Body of pancreas (tissue), 4 donors: ENCODE measurements at places on chromosomes 1 and 21. TPM values are rescaled to one million over a fixed set of nuclear protein-coding genes. Genes with fewer than 3 reads are reported as not detected.

Gene LRRC3
- 0.33 TPM for total RNA-seq

Gene IVL
- not detected for total RNA-seq

GRCh38 chr1:192580351-192580962 lies 4.9 kb downstream of the RGS1 start:
- H3K4me3 ChIP-seq, result no peak overlapping the region
- no peaks in the 10 kb centered on the region for H3K27me3 ChIP-seq
- peak; percentile 61 for DNase-seq
- no peaks in the 10 kb centered on the region for H3K4me1 ChIP-seq
- no peak overlapping the region for H3K27ac ChIP-seq
- H3K36me3 ChIP-seq, result no peaks in the 10 kb centered on the region

GRCh38 chr21:26050857-26051256 lies 119.7 kb downstream of the APP start:
- DNase-seq, result no peak
- H3K36me3 ChIP-seq, result peaks cover 3% of the 10 kb centered on the region
- H3K27me3 ChIP-seq, result no peaks in the 10 kb centered on the region
- no peak overlapping the region for H3K27ac ChIP-seq
- peaks cover 23% of the 10 kb centered on the region for H3K4me1 ChIP-seq
- H3K4me3 ChIP-seq, result no peak overlapping the region

- no peaks in the 10 kb centered on the region for H3K36me3 ChIP-seq
- no peak for DNase-seq
- no peaks in the 10 kb centered on the region for H3K27me3 ChIP-seq
- H3K4me3 ChIP-seq, result no peak overlapping the region
- no peak overlapping the region for H3K27ac ChIP-seq
These were observed 23.3 kb downstream of the NGF start for GRCh38 chr1:115314765-115315164.

Gene COL9A2
- total RNA-seq, result 2.3 TPM

DNA sequence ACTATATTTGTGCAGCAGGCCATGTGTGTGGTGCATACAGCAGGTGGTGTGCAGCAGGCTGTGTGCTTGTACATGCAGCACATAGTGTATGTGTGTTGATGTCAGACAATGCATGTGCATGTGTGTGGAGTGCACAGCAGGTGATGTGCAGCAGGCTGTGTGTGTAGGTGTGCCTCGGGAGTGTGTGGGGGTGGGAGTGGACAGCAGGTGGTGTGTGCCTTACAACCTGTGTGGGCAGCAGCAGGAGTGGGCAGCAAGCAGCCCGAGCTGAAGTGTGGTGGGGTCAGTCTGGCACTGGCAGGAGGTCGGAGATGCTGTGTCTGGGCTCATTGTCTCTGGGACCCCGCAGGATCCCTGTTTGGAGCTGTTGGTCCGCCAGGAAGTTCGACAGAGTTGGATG lies 29.6 kb downstream of the PTPRF start:
- no peaks in the 10 kb centered on the region for H3K27me3 ChIP-seq
- H3K4me1 ChIP-seq, result peaks cover 35% of the 10 kb centered on the region
- no peak overlapping the region for H3K27ac ChIP-seq

Gene TOR1AIP1
- total RNA-seq, result 29.1 TPM

GRCh38 chr1:185487026-185487425 lies 170.0 kb upstream of the IVNS1ABP start:
- H3K27ac ChIP-seq, result no peak overlapping the region
- no peaks in the 10 kb centered on the region for H3K36me3 ChIP-seq
- peaks cover 18% of the 10 kb centered on the region for H3K4me1 ChIP-seq
- DNase-seq, result no peak
- no peaks in the 10 kb centered on the region for H3K27me3 ChIP-seq

GRCh38 chr1:217026531-217026930 lies 303.3 kb upstream of the ESRRG start:
- H3K36me3 ChIP-seq, result no peaks in the 10 kb centered on the region
- peaks cover 47% of the 10 kb centered on the region for H3K4me1 ChIP-seq
- no peak overlapping the region for H3K4me3 ChIP-seq
- peak; percentile 12 for DNase-seq
- H3K27me3 ChIP-seq, result no peaks in the 10 kb centered on the region

DNA sequence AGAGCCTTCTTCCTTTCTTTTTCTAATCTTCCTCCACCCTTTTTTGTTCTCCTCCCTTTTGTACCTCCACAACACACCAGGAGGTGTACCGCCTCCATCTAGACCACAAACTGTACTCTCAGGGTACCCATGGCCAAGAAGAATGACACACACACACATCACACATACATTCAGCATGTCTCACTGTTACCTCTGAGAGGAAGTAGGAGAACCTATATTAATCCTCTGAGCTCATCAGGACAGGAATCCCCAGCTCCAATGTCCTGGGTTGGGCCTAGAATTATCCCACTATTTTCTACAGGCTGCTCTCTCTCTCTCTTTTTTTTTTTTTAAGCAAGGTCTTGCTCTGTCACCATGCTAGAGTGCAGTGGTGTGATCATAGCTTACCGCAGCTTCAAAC lies 36.7 kb downstream of the ATP2B4 start:
- H3K27me3 ChIP-seq, result no peaks in the 10 kb centered on the region
- H3K4me3 ChIP-seq, result no peak overlapping the region
- no peaks in the 10 kb centered on the region for H3K36me3 ChIP-seq
- no peak overlapping the region for H3K27ac ChIP-seq

Gene LRRC52
- not detected for total RNA-seq

Gene VTCN1
- 23.1 TPM for total RNA-seq

GRCh38 chr1:40715491-40716059 lies 24.1 kb downstream of the NFYC start:
- no peak for DNase-seq
- H3K4me3 ChIP-seq, result no peak overlapping the region
- peaks cover 95% of the 10 kb centered on the region for H3K4me1 ChIP-seq

Gene PDZK1IP1
- total RNA-seq, result 56.4 TPM

- H3K36me3 ChIP-seq, result no peaks in the 10 kb centered on the region
- H3K27me3 ChIP-seq, result no peaks in the 10 kb centered on the region
- no peak for DNase-seq
- H3K4me1 ChIP-seq, result no peaks in the 10 kb centered on the region
- no peak overlapping the region for H3K4me3 ChIP-seq
These were observed 637.2 kb downstream of the SMYD3 start for GRCh38 chr1:245869847-245870246.

DNA sequence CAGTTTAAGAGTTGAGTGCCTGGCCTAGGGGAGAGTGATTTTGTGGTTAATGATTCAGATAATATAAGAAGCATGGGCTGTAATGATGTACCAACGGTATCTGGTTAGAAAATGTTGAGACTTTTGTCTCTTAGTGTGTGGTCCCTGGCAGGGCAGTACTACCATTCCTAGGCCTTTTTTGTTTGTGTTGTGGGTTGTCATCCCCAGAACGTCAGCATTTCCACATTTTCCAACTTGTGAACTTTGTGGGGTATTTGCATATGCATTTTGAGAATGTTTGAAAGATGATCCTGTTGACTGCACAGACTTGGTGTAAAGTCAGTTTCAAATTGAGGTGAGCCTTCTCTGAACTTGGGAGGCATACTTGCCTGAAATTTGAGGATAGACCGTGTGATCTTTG lies 11.4 kb downstream of the NEK7 start:
- H3K4me1 ChIP-seq, result peaks cover 72% of the 10 kb centered on the region
- H3K27ac ChIP-seq, result no peak overlapping the region
- H3K36me3 ChIP-seq, result no peaks in the 10 kb centered on the region
- no peaks in the 10 kb centered on the region for H3K27me3 ChIP-seq

GRCh38 chr1:11594222-11594621 lies 60.0 kb downstream of the FBXO2 start:
- no peak overlapping the region for H3K27ac ChIP-seq
- no peak overlapping the region for H3K4me3 ChIP-seq
- H3K4me1 ChIP-seq, result no peaks in the 10 kb centered on the region
- no peaks in the 10 kb centered on the region for H3K36me3 ChIP-seq
- DNase-seq, result no peak
- H3K27me3 ChIP-seq, result no peaks in the 10 kb centered on the region
